Stimulated activated CD8-positive, alpha-beta memory T cell treated with anti-CD3 and anti-CD28 coated beads, Interleukin-15, amount 100 ng/mL, for 48 hours (primary cell): ENCODE measurements at places on chromosomes 7 and 10.
A peak's percentile ranks its signal among the peaks of the same experiment; 100 is the strongest.

- no peak for DNase-seq
Measured at GRCh38 chr10:116769368-116769767, 27.0 kb upstream of the HSPA12A start.

- DNase-seq, result no peak
Measured at GRCh38 chr10:60224066-60224705, 165.5 kb downstream of the ANK3 start.

DNA sequence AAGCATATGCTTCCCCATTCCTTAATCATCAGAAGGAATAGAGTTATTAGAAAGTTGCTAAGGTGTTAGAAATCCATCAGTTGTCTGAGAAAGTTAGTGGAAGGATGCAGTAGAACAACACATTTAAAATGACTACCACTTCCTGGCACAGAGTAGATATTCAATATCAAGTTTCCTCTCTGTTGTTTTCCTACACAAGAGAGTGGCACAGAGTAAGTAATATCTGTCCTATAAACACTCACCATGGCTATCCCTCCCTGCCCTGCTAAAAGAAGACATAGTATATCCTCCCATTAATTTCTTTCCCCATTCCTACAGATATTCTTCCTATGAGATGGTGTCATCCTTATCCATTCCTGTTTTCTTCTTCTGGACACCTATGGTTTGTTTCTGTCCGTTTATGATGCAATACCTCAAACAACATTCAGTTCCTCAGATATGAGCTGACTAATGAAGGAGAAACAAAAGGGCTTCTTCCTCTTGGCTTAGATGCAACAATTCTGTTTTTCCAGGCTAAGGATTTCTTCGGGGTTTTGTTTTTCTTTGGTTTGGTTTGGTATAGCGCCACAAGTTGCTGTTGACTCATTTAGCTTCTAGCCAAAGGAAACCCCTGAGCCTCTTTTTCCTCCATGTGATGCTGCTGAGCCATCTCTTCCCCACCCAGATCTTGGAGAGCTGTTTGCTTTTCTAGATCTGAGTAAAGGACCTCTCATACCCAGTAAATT lies 32.9 kb upstream of the BPGM start:
- DNase-seq, result no peak

DNA sequence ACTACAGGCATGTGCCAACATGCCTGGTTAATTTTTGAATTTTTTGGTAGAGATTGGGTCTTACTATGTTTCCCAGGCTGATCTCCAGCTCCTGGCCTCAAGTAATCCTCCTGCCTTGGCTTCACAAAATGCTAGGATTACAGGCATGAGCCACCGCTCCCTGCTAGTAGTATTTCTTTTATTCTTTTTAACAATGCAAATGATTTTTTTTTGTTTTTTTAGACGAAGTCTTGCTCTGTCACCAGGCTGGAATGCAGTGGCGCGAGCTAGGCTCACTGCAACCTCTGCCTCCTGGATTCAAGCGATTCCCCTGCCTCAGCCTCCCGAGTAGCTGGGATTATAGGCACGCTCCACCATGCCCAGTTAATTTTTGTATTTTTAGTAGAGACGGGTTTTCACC lies 58.1 kb downstream of the SVIL start:
- DNase-seq, result no peak

- no peak for DNase-seq
Measured at GRCh38 chr7:125253452-125254190, 324.0 kb upstream of the POT1 start.

DNA sequence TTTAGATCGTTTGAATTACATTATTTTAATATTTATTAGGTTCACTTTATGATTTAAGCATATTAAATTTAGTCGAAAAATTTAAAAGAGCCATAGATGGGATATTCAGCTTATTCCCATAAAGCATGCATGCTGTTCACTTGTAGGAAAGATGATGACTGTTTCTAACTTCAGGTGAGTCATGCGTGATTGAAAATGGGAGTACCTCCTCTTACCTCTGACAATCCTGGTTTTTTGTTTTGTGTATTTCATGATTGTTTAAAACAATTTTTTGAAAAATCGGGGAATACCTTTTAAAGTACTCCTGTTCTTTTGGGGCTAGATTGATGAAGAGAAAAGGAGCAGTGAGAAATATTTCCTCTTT lies 1.4 kb downstream of the TNKS2 start:
- DNase-seq, result no peak

DNA sequence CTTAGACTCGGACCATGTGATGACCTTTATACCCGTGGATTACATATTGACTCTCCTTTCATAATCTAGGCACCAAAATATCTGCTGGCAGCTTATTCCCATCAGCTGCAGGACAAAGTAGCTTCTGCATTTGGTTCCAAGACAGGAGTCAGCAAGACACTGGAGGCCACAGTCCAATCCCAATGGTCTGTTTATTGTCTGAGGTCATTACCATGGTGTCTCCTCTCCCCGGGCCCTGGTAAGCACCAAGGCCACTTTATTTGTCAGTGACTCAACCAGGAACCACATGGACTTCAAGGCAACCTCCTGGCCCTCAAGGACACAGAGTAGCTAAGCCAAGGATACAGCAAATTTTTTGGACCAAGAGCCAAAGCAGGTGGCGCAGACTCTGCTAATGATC lies 36.1 kb downstream of the KCNMA1 start:
- no peak for DNase-seq

DNA sequence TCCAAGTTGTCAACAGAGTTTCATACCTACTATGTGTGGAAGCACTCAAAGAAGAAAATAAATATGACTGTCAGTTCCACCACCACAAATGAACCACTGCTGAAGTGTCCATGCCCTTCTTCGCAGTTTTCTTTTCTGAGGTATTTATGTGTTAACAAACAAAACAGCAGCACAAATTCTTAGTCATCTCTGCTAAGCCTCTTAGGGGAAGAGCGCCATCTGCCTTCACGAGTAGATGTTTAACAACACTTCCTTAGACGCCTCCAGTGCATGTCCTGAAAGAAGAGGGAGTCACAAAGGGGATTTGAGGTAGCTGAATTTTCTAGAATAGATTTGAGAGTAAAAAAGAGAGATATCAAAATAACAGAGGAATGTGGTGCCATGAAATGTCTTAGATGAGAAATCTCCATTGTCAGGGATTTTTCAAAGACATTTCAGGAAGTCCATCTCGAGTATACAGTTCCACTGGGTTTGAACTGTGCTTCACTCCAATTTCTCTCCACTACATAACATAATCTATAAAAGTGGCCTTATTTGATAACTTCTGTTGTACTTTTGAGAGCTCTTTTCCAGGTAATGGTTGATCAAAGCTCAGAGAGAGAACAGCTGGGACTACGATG lies 775.3 kb upstream of the POM121L12 start:
- no peak for DNase-seq

- no peak for DNase-seq
Measured at GRCh38 chr10:128684215-128684614, 558.0 kb upstream of the MKI67 start.

DNA sequence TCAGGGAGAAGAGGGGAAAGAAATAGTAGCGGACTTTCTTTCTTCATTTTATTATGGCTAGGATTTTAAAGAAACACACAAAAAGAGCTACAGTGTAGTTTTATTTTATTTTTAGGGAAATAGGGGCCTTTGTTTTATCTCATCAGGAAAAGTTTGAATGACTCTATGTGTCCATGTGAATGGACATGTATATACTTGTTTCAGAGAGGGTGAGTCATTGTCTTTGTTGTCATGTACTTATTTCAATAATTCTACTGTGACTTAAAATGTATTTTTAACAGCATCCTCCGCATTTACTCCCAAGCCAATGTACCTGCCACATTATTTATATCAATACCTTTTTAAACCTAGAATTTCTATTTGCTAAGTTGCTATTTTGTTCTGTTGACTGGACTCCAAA lies 569.5 kb downstream of the SORCS3 start:
- DNase-seq, result no peak

- DNase-seq, result no peak
Measured at GRCh38 chr7:90574146-90574819, 21.8 kb upstream of the CDK14 start.

- no peak for DNase-seq
Measured at GRCh38 chr10:109721453-109722064, 201.8 kb downstream of the XPNPEP1 start.

- peak; percentile 7 for DNase-seq
Measured at GRCh38 chr7:7424151-7424873, 111.4 kb downstream of the COL28A1 start.

- DNase-seq, result peak; percentile 42
Measured at GRCh38 chr10:22652988-22653481, 61.3 kb downstream of the PIP4K2A start.

DNA sequence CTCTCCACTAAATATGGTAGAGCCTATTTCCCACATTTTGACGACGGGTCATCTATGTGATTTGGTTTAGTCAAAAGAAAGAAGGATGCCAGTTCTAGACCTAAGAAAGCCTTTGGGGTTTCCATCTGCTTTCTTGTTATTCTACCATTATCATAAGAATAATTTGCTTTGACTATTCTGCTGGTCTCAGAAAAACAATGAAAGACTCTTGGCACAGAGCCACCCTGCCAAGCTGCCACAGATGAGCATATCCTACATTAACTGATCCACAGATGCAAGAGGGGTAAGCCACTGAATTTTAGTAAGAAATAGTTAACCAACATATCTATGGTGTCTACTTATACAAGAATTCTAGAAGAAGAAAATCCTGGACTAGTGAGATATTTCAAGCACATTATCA lies 158.6 kb upstream of the MAGI2 start:
- DNase-seq, result no peak

DNA sequence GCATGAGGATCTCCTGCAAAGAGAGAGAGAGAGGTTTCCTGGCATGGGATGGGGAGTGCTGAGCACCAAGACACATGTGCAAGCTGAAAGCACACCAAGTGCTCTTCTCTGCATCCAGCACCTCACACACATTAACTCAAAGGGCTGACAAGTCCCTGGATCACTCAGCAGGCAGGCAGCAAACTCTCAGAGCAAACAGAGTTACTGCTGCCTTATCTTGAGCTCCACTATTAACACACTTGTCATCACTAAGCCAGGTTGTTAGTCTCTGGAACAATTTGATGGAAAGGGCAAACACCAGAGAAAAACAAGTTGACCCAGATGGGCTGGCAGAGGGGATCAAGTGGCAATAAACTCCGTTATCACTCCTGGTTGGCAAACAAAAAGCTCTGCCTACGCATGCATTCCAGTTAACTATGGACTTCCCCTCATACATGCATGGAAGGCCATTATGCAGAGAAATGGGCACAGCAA lies 349.9 kb downstream of the KCNMA1 start:
- DNase-seq, result no peak

GRCh38 chr7:131773413-131773812 lies 217.0 kb upstream of the PODXL start:
- no peak for DNase-seq

DNA sequence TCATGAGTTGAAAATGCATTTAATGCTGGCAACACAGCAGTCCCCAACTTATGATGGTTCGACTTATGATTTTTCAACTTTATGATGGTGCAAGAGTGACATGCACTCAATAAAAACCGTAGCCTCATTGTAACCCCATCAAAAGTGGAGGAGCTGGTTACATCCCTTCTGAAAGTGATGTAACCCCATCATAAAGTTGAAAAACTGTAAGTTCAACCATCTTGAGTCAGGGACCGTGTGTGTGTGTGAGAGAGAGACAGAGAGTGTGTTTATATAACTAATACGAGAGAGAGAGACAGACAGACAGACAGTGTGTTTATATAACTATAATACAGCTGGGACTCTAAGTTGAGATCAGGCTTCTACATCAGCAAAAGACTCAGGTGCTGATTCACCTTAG lies 21.0 kb downstream of the ANXA11 start:
- DNase-seq, result no peak

DNA sequence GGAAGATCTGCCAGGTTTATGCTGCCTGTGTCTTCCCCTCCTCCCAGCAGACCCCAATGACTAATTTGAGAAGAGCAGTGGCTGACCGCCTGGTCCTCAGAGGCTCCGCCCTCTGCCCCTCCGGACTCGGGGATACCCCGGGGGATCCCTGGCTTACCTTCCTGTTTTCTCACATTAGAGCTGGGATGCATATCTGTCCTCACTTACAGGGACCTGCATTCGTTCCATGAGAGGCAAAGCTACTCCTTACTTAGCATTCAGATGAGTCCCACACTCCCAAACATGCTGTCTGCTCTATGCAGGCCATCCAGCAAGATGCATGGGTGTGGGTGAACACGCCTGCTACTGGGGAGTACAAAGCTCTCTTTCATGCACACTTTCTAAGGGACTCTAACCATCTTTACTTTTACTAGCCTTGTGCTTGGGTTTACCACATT lies 24.0 kb downstream of the VOPP1 start:
- no peak for DNase-seq

DNA sequence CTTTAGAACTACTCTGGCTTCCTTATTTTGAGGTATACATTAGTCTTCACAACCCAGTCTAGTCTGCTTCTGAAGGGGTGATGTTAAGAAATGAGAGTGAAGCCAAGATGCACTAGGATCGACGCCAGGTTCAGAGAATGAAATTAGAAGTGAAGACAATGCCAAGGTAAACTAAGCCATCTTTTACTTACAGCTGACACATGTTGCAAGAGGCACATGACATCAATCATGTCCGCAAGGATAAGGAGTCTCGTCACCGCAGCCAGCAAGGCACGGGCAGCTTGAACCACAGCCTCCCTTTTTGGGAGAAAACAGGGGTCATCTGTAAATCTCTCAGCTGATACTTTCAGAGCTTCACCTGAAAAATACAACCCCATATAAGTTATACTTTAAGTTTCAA lies 156.7 kb downstream of the CTNNA3 start:
- no peak for DNase-seq

DNA sequence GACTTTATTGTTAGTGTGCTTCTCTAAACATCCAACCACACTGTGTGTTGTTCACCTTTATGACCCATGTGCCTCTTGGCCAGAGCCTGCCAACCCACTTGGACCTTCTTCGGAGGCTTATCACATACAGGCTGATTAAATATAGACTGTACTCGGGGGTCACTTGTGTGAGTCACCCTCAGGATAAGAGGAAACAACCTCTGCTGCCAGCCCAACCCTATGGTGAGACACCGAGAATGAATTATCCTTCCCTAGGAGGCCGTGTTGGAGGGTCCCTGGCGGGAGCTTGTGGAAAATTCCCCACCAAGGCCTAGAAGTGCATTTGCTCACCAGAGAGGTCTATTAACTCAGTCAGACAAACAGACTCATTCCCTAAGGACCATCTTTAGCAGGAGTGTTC lies 63.0 kb downstream of the FAS start:
- DNase-seq, result no peak

GRCh38 chr7:139634087-139634486 lies 110.6 kb downstream of the CLEC2L start:
- no peak for DNase-seq

- DNase-seq, result no peak
Measured at GRCh38 chr10:29756451-29756850, 121.7 kb upstream of the SVIL start.

DNA sequence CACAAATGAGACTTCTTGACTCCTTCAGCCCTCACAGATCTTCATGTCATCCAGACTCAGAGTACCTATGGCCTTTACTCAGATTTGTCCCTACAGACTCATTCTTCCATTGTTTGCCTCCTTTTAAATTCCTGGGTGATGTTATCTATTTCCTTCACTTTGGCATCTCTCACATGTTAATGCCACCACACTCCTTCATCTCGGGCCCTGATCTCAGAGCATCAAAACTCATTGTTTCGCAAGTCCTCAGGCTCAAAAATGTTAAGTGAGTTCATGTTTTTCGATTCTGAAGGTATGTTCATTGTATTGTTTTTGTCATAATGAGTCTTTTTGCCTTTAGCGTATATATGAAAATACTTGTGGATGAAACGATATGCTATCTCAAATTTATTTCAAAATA lies 62.3 kb upstream of the AHR start:
- DNase-seq, result no peak

GRCh38 chr7:36777062-36777461 lies 52.8 kb upstream of the AOAH start:
- DNase-seq, result no peak

- DNase-seq, result no peak
Measured at GRCh38 chr7:81584667-81585066, 185.2 kb downstream of the HGF start.
